Left lung (tissue), 14 donors: ENCODE measurements at places on chromosomes 12 and 14. TPM values are rescaled to one million over a fixed set of nuclear protein-coding genes. Genes with fewer than 3 reads are reported as not detected.

ST8SIA1 gene
- total RNA-seq = 5.6 TPM

HHIPL1 gene
- 2.9 TPM for total RNA-seq

GLT8D2 gene
- total RNA-seq = 19.2 TPM

SLC7A7 gene
- total RNA-seq = 67.6 TPM

GPR68 gene
- total RNA-seq = 3.9 TPM

SLC25A47 gene
- total RNA-seq = not detected

GRCh38 chr14:41549282-41549681 lies 57.4 kb upstream of the LRFN5 start:
- no peak overlapping the region for H3K4me3 ChIP-seq
- H3K27me3 ChIP-seq = no peaks in the 10 kb centered on the region
- no peak overlapping the region for H3K27ac ChIP-seq
- DNase-seq = no peak
- H3K36me3 ChIP-seq = no peaks in the 10 kb centered on the region

GRCh38 chr14:100393362-100393761 lies 70.2 kb downstream of the SLC25A47 start:
- no peak overlapping the region for H3K27ac ChIP-seq
- H3K4me3 ChIP-seq = no peak overlapping the region
- peaks cover 26% of the 10 kb centered on the region for H3K4me1 ChIP-seq
- no peaks in the 10 kb centered on the region for H3K27me3 ChIP-seq
- H3K36me3 ChIP-seq = no peaks in the 10 kb centered on the region

DNA sequence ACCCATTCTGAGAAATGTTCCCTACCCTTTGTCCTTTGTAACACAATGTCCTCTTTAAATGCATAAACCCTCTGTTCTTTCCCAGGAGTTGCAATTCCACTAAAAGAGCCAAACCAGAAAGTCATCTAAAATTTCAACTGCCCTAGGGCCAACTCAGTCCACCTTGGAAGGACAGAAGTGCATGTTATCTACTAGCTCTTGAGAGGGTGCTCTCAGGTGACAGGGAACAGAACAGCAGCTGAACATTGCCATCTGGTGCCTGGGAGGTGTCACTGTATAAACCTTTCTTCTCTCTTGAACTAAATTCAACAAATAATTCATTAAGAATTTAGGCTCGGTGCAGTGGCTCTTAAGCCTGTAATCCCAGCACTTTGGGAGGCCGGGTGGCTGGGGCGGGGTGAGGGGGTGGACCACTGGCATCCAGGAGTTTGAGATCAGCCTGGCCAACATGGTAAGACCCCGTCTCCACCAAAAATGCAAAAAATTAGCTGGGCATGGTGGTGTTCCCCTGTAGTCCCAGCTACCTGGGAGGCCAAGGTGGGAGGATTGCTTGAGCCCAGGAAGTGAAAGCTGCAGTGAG lies 10.3 kb upstream of the FERMT2 start:
- peak overlapping the region; percentile 45 for H3K27ac ChIP-seq
- H3K36me3 ChIP-seq = no peaks in the 10 kb centered on the region
- peaks cover 3% of the 10 kb centered on the region for H3K4me1 ChIP-seq
- peak; percentile 51 for DNase-seq
- H3K4me3 ChIP-seq = no peak overlapping the region

GRCh38 chr14:20904393-20905029 lies 13.3 kb downstream of the RNASE3 start:
- H3K4me3 ChIP-seq = no peak overlapping the region
- no peak overlapping the region for H3K27ac ChIP-seq
- no peaks in the 10 kb centered on the region for H3K36me3 ChIP-seq
- H3K27me3 ChIP-seq = no peaks in the 10 kb centered on the region
- DNase-seq = no peak

DNA sequence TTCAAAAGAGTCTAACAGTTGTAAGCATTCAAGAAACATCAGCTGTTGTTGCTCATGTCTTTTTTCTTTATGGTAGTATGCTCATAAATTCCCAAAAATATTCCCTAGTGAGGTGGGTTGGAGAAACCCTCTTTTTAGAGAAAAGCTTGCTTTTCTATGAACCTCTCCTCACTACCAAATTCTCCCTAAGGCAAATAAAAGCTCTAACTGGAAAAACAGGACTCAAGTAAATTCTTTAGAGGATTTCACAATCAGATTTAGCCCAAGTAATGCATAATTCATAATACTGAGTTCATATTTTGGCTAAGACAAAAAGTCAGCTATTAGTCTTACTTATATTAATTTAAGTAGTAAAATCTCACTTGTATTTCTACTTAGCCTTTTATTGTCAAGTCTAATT lies 59.1 kb downstream of the DIO2 start:
- no peak overlapping the region for H3K4me3 ChIP-seq
- no peak overlapping the region for H3K27ac ChIP-seq
- no peaks in the 10 kb centered on the region for H3K36me3 ChIP-seq
- DNase-seq = no peak

DNA sequence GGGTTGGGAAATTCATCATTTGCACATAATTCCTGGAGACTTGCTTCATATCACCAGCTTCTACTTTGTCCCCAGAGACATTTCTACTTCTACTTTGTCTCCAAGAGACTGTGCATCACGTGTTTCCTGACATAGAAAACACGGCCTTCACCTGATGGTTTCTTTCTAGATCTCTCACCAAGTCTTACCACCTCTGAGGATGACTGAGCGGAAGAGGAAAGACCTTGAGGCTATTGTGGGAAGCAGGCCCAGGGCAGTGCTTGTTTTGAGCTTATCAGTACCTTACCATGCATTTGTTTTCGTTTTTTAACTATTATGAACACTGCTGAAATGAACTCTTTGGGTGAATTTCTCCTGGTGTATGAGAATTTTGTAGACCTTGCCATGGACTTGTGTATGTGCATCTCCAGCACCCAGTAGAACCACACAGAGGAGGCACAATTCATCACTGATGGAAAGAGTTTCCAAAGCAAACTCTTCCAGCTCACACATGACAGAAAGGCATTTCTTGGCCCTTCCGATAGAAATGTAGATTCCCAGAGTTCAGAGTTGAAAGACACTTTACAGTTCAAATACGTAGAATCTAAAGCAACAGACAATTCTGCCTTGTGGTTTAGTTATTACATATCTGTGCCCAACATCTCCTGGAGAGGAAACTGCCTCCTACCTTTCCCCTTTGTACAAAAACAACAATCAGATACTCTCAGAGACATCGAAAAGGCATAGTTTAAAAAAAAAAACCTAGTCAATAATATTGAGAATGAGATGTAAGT lies 434.7 kb downstream of the FUT8 start:
- H3K4me1 ChIP-seq = no peaks in the 10 kb centered on the region
- H3K4me3 ChIP-seq = no peak overlapping the region
- no peaks in the 10 kb centered on the region for H3K36me3 ChIP-seq
- H3K27me3 ChIP-seq = no peaks in the 10 kb centered on the region
- no peak for DNase-seq

GRCh38 chr12:58915634-58916033 lies 4.7 kb downstream of the LRIG3 start:
- H3K27me3 ChIP-seq = no peaks in the 10 kb centered on the region
- H3K27ac ChIP-seq = peak overlapping the region; percentile 45
- H3K4me3 ChIP-seq = peak overlapping the region; percentile 61
- no peaks in the 10 kb centered on the region for H3K4me1 ChIP-seq

- H3K36me3 ChIP-seq = no peaks in the 10 kb centered on the region
- H3K27me3 ChIP-seq = no peaks in the 10 kb centered on the region
- H3K27ac ChIP-seq = no peak overlapping the region
- peak; percentile 40 for DNase-seq
Observed at GRCh38 chr14:34300882-34301734, 160.9 kb downstream of the SPTSSA start.

DNA sequence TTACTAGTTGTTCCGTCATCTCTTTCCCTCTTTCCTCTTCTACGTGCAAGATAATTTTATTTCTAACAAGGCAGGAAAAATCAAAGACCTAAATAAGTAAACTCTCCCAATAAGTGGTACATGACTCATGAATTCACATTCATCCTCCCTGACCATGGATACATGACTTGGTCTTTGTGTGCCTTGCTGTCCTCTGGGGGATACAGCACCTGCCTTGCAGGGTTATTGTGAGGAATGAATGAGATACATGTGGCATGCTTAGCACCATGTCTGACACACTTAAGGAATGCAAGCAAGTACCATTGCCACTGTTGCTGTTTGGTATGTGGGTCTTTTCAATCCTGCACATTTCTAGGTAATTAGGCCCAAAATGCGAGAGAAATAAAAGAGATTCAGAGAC lies 208.4 kb downstream of the DPF3 start:
- no peak overlapping the region for H3K27ac ChIP-seq
- H3K36me3 ChIP-seq = no peaks in the 10 kb centered on the region
- no peak overlapping the region for H3K4me3 ChIP-seq
- H3K27me3 ChIP-seq = no peaks in the 10 kb centered on the region
- DNase-seq = no peak

GRCh38 chr14:33950320-33951182 lies at the start of gene EGLN3:
TSS of gene EGLN3 (minus strand) at chr14:33951074. CDS start at chr14:33950752, 322 bp downstream.
- H3K27me3 ChIP-seq = peaks cover 14% of the 10 kb centered on the region
- H3K4me3 ChIP-seq = peak within 1 kb of the TSS; percentile 56
- no peaks in the 10 kb centered on the region for H3K36me3 ChIP-seq
- peak; percentile 85 for DNase-seq

DNA sequence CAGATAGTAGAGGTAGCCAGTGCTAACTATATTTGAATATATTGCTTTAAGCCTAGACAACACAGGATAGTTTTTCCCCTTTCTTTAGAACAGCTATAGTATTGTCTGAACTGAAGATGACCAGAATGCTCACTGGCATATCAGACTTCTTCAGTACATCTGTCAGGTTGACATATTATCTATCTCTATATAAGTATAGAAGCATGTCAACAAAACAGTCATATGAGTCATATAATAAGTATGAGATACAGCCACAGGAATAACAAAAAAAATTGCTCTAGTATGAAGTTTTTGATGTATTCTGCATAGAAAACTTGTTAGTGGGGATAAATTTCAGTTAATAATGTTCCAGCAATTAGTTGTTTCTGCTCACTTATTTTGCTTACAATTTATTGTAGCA lies 767.7 kb downstream of the LRFN5 start:
- H3K4me1 ChIP-seq = no peaks in the 10 kb centered on the region
- H3K27ac ChIP-seq = no peak overlapping the region
- no peaks in the 10 kb centered on the region for H3K27me3 ChIP-seq

- H3K4me3 ChIP-seq = no peak overlapping the region
- no peak overlapping the region for H3K27ac ChIP-seq
- H3K4me1 ChIP-seq = no peaks in the 10 kb centered on the region
- DNase-seq = peak; percentile 64
- no peaks in the 10 kb centered on the region for H3K27me3 ChIP-seq
- H3K36me3 ChIP-seq = no peaks in the 10 kb centered on the region
Observed at GRCh38 chr14:100662879-100663760, 63.6 kb upstream of the DLK1 start.

DNA sequence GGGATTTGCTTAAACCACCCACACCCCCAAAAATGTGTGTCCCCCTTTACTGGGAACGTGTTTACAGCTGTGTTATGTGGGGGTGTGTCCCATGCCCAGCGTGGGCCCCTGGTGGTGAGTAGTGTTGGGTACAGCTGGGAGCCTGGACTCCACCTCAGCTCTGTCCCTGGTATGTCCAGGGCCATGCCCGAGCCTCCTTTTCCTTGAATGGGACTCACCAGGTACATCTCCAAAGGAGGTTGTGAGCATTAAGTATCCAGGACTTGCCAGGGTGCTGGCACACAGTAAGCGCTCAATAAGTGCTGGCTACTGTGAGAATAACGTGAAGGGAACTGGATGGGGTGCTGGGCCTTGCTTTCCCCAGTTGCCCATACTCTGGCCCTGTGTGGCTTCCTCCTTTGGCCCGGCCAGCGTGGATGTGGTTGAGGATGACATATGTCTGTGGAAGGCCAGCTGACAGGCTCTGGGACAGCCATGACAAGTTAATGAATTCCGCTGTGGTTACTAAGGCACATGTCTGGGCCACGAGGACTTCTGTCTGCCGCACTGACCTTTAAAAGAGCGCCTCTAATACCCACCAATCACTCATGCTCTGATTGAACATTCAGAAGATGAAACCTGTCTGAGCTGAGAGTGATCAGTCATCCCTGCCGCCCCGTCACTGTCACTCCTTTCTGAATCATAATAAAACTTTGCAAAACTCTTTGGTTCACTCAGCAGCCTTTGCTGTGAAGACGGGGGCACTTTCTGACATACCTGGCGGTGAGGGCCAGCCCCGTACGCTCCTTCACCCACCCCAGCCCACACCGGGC lies 74.7 kb downstream of the DIO3 start:
- no peaks in the 10 kb centered on the region for H3K4me1 ChIP-seq
- H3K4me3 ChIP-seq = no peak overlapping the region
- DNase-seq = no peak
- H3K27me3 ChIP-seq = peaks cover 20% of the 10 kb centered on the region

DNA sequence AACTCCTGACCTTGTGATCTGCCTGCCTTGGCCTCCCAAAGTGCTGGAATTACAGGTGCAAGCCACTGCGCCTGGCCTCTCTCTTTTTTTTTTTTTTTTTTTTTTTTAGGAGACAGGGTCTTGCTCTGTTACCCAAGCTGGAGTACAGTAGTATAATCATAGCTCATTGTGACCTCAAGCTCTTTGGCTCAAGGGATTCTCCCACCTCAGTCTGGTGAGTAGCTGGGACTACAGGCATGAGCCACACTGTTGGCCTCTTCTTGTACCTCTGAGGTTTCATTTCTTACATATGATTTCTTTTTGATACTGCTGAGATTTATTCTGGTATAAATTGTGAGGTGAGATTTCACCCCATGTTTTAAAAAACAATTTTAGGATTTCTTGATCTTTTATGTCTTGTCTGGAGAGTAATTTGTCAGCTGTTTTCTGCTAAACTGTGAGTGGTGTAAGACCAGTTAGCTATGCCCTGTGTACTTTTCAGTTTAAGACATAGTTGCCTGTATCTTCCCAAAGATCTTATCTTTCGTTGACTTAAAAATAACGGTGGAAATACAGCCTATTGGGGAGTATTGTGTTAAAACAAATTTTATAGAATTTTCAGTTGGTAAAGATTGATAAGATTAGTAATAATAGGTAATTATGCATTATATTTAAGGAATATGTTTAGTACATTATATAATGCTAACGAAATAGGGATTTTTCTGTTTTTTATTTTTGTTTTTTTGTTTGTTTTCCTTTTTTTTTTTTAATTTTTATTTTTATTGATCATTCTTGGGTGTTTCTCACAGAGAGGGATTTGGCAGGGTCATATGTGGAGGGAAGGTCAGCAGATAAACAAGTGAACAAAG lies 31.7 kb downstream of the WDR20 start:
- no peak overlapping the region for H3K27ac ChIP-seq
- no peak for DNase-seq
- no peaks in the 10 kb centered on the region for H3K27me3 ChIP-seq
- no peak overlapping the region for H3K4me3 ChIP-seq
- H3K4me1 ChIP-seq = no peaks in the 10 kb centered on the region

DNA sequence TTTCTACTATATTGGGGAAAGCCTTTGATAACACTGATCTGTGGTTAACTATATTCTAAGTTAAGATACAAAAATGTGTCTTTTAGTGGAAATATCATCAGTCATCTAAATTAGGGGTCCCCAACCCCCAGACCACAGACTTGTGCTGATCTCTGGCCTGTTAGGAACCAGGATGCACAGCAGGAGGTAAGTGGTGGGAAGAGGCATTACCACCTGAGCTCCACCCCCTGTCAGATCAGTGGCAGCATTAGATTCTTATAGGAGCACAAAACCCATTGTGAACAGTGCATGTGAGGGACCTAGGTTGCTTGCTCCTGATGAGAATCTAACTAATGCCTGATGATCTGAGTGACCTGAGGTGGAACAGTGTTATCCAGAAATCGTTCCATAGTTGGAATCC lies 28.3 kb upstream of the LIN7A start:
- H3K4me1 ChIP-seq = no peaks in the 10 kb centered on the region
- no peaks in the 10 kb centered on the region for H3K36me3 ChIP-seq
- H3K4me3 ChIP-seq = no peak overlapping the region
- no peak for DNase-seq
- no peaks in the 10 kb centered on the region for H3K27me3 ChIP-seq
- no peak overlapping the region for H3K27ac ChIP-seq

- no peaks in the 10 kb centered on the region for H3K27me3 ChIP-seq
- no peak overlapping the region for H3K4me3 ChIP-seq
- DNase-seq = no peak
- H3K27ac ChIP-seq = no peak overlapping the region
Observed at GRCh38 chr12:132510111-132510724, 20.3 kb downstream of the FBRSL1 start.
